ENCODE measurements at places on chromosomes 4 and X.

DNA sequence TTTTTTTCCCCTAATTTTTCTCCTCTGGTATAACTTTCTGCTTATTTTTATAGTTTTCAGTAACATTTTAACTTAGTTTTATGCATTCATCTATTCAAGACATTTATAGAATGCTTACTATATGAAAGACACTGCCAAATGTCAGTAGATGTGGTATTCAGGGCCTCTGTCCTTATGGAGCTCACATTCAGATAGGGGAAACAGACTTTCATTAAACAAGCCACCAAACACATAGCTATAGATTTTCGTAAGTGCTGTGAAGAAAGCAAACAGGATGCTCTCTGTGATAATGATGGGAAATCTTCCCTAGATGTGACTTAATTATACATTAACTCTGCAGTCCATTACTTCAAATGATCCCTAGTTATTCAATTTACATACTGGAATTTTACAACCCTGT is 362.0 kb upstream of the FTHL17 start:
- no peak for DNase-seq

GRCh38 chr4:57270346-57270745 is 160.2 kb upstream of the IGFBP7 start:
- no peak for DNase-seq

DNA sequence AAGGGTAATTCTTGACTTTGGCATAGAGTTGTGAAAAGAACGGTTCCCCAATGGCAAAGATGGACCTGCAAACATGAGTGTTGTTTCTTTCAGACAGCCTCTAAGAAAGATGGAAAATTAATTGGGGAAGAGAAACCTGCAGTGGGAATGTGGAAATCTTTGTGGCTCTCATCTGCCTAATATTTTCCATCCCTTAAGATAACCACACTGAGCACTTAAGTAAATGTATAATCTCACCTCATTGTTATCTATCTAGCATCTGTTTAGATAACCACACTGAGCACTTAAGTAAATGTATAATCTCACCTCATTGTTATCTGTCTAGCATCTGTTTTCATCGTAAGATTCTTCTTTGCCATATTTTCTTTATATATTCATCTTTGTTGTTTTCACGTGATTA is 149.3 kb downstream of the NWD2 start:
- DNase-seq: no peak

GRCh38 chr4:184287697-184288255 is 70.1 kb upstream of the ENPP6 start:
- no peak for DNase-seq

GRCh38 chr4:134518574-134519217 is 317.1 kb upstream of the PABPC4L start:
- DNase-seq: no peak

GRCh38 chr4:184237612-184238011 is 19.9 kb upstream of the ENPP6 start:
- peak; percentile 26 for DNase-seq

DNA sequence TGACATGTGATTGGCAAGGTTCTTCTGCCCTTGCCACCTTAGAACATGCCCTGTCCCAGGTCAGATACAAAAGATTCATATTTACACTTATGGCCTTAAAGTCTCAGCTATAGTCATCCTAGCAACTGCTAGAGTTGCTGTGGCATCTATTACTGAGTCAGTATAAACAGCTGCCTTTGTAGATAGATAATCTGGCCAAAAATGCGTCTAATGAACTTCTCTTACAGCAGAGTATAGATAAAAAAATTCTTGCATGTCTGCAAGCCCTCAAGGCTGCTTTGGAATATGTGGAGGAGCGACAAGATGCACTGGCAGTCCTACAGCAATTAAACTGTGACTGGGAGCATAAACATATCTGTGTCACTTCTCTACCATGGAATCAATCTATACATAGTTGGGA is 1209.7 kb upstream of the PABPC4L start:
- DNase-seq: no peak

GRCh38 chr4:22427675-22428074 is 88.2 kb downstream of the ADGRA3 start:
- DNase-seq: no peak

GRCh38 chr4:43238008-43238407 is 345.5 kb downstream of the GRXCR1 start:
- no peak for DNase-seq

GRCh38 chrX:154092371-154092770 is 5.1 kb downstream of the MECP2 start:
- no peak for DNase-seq

DNA sequence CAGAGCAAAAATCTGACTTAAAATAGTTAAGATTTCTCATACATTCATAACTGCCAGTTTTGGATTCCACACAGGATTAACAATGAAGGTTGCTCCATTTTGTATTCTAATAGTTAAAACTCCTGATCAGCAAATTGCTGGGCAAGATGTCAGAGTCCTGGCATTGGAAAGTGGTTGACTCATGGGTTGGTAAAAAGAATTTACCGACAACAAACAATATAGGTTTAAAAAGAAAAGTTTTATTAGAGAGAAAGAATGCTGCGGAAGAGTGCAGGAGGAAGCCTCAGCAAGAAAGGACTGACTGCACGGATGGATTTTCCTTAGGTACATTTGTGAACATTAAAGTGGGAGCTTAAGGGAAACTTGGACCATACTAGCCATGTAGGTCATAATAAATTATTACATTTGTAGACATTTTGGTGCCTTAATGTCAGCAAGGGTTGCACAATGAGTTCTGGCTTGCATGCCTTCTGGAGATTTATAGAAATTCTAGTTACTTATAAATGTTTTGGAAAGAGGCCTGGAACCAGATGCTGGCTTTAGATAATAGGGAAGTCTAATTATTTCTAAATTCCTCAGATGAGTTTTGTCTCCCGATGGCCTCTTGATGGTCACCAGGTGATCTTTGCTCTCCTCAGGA is 25.4 kb upstream of the IL2 start:
- no peak for DNase-seq

GRCh38 chr4:105280338-105281123 is 133.9 kb downstream of the TET2 start:
- DNase-seq: no peak

DNA sequence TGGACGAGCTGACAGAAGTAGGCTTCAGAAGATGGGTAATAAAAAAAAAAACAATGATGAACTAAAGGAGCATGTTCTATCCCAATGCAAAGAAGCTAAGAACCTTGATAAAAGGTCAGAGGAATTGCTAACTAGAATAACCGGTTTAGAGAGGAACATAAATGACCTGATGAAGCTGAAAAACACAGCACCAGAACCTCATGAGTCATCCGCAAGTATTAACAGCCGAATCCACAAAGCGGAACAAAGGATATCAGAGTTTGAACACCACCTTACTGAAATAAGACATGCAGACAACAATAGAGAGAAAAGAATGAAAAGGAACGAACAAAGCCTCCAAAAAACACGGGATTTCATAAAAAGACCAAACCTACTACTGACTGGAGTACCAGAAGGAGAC is 10.5 kb downstream of the NELFA start:
- no peak for DNase-seq

- DNase-seq: no peak
Observed at GRCh38 chrX:129549124-129549523, 9.1 kb downstream of the OCRL start.

DNA sequence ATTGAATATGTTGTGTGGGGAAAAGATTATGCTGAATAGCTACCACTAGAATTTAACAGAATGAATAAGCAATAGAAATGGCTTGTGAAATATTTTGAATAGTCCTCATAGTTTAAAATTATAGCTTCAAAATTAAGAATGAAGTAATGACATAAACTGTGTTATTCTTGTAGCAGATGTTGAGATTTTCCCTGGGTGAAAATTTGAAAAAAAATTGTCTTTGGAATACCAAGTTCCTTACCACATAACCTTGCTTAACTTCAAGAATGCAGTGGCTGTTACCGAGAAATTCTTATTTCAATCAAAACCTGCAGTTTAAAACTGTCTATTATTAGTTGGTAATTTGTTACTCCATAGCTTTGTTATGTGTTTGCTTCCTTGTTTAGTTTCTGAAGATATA is 1268.6 kb downstream of the RAPGEF2 start:
- DNase-seq: no peak

DNA sequence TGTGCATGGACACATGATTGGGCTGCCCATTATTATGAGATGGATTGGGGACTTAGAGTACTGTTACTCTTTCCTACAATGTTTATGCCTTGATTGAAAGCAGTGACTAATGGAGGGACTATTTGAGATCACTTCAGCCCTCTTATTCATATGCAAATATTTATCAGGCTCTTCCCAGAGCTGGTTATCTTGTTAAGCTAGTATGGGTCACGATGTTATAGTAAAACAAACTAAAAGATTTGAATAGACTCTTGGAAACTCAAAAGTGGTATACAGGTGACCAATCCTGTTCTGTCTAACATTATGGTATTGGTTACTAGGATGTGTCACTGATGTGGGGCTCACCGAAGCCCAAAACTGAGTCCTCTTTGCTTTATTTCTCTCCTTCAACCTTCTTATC is 306.2 kb upstream of the CASK start:
- DNase-seq: no peak

DNA sequence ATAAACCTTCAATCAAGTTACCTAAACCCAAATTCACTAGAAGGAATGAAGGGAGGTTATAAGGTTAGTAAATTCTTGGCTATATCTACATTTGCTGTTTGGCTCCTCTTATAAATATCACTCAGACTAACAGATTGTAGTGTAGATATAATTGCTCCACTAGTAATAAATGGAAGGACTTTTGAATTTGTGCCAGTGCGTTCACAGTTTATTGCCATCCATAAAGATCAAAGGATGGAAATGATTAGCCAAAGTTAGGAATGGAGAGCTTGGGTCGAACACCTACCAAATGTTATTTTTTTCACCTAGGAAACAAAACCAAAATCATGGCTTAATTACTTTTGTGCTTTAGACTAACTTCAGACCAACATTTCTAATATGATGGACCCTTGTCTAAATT is 9.2 kb downstream of the DTHD1 start:
- no peak for DNase-seq

DNA sequence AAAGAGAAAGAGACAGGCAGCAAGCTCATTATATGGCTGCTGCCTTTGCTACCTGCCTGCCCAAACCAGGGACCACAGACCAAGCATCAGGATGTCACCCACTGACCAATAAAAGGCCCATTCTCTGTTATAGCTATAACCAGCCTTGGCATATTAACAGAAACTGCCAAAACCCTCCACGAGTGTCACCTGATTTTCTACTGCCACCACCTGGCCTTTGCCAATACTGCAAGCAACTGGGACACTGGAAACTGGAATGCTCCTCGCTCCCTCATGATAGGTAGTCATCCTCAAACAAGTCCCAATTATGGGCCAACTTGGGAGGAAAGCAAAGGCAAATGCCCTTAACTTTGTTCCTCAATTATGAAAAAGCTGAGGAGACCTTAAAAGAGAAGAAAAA is 76.0 kb downstream of the SPIN4 start:
- DNase-seq: no peak

GRCh38 chr4:119490335-119490734 is 138.3 kb downstream of the PDE5A start:
- no peak for DNase-seq

- no peak for DNase-seq
Observed at GRCh38 chrX:72100051-72100755, 31.5 kb downstream of the RTL5 start.

DNA sequence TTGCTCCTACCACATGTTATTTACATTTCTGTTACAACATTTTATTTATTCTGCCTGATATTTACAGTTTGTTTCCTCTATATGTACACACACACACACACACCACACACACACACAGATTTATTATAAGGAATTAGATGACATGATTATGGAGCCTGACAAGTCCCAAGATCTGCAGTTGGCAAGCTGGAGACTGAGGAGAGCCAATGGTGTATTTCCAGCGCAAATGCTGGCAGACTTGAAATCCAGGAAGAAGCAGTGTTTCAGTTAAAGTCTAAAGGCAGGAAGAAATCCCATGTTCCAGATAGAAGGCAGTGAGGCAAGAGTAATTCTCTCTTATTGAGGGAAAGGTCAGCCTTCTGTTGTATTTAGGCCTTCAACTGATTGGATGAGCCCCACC is 1.8 kb upstream of the KLHL4 start:
- DNase-seq: no peak

DNA sequence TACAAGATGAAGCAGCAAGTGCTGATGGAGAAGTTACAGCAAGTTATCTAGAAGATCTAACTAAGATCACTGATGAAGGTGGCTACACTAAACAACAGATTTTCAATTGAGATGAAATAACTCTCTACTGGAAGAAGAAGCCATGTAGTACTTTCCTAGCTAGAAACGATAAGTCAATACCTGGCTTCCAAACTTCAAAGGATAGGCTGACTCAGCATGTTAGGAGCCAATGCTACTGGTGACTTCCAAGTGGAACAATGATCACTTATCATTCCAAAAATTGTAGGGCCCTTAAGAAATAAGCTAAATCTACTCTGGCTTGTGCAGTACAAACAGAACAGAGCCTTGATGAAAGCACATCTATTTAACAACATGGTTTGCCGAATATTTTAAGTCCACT is 55.0 kb downstream of the FBXW7 start:
- no peak for DNase-seq

DNA sequence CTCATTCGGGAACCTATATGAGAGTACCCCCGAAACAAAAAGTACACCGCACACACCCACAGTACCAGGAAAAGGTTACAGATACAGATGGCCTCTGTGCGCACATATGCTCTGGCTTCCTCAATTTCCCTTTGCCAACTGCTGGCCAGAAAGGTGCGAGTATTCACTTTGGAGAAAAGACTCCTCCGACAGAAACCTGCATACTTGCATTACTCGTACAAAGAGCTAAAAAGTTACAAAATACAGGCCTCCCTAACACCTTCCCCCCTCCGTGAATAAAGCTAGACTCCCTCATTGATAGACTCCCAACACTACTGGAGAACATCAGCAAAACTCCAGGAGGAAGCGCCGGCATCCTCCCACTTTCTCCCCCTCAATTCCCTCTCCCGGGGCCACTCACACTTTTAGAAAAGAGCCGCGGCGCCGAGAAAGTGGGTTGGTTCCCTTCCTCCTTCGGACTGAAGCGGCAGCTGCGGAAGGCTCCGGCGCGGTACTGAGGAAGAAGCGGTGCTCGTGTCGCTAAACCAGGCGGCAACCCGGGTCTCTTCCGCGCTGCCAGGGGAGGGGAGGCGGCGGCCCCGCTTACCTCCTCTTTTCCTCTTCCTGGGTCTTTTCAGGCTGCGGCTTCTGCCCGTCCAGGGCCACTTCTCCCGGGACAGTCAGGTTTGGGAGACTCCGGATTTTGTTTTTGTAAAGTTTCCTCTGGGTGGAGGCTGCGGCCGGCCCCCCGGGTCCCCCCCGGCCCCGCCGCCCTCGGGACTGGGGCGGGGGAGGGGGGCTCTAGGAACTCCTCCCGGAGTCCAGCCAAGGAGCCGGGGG is 1.1 kb downstream of the FBXW7 start:
- peak; percentile 43 for DNase-seq

DNA sequence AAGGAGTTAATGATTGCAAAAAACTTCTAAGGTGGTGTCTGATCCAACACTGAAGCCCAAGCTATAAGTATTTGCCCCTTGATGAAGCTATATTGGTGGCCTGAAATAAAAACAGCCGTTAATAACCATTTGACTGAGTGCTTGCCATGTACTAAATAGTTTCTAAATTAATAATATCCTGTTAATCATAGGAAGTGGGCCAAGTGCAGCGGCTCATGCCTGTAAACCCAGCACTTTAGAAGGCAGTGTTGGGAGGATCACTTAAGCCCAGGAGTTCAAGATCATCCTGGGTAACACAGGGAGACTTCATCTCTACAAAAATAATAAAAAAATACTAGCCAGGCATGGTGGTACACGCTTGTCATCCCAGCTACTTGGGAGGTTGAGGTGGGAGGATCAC is 8.3 kb downstream of the NDP start:
- DNase-seq: no peak
